CD8-positive, alpha-beta memory T cell (primary cell): ENCODE measurements at places on chromosomes 3 and 15. TPM values are rescaled to one million over a fixed set of nuclear protein-coding genes. Genes with fewer than 3 reads are reported as not detected.

GRCh38 chr15:71643918-71644317, 166.4 kb upstream of the NR2E3 start:
- no peak overlapping the region for H3K4me3 ChIP-seq
- no peak for DNase-seq
- H3K27ac ChIP-seq, result no peak overlapping the region

Gene UTS2B
- not detected for total RNA-seq

Gene MBD4
- total RNA-seq, result 48.1 TPM

DNA sequence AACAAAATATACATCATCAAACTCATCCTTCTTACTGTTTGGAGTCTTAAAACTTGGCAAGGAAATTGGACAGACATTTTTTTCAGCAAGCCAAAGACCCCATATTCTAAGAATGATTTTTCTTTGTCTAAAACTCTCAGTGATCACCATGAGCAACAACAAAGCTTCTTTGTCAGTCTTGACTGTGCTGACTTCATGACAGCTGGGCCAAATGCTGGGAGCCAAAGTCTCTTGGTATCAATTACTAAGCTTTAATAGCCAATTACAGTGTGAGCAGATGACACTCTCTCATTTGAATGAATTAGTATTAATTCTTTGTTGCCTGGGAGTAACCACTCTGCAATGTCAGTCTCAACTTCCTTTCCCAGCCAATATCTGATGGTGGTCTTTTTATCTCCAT, 48.1 kb upstream of the GK5 start:
- peaks cover 25% of the 10 kb centered on the region for H3K4me1 ChIP-seq
- H3K27me3 ChIP-seq, result no peaks in the 10 kb centered on the region
- no peak overlapping the region for H3K27ac ChIP-seq
- DNase-seq, result no peak
- no peaks in the 10 kb centered on the region for H3K36me3 ChIP-seq

Gene SCAANT1
- total RNA-seq, result not detected

Gene GOLGA8T
- total RNA-seq, result not detected

- H3K27ac ChIP-seq, result no peak overlapping the region
- DNase-seq, result no peak
- H3K36me3 ChIP-seq, result no peaks in the 10 kb centered on the region
- H3K27me3 ChIP-seq, result no peaks in the 10 kb centered on the region
- H3K4me3 ChIP-seq, result no peak overlapping the region
These were observed 93.7 kb upstream of the UBE3A start for GRCh38 chr15:25532269-25533140.

DNA sequence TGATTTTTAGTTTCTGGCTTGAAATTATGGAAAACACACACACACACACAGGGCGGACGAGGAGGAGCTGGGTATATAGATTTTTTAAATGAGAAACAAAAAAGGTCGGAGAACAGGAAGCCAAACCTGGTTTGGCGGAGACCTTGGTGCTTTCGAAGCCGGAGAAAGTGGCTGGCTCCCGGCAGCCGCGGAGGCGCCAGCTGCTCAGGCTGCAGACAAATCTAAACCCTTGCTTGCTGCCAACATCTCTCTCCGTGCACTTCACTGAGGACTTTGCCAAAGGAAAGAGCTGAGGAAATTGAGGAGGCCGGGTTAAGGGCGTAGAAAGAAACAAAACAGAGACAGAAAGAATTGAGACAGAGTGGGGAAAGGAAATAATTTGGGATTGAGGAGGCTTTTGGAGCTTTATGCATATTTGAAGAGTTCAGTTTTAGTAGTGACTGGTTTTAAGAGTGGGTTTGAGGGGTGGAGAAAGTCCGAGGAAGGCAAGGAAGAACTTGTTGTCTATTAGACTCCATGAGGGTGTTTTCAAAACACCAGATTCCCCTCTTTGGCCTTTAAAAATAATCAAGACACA, 2.2 kb downstream of the ZIC1 start:
- peaks cover 42% of the 10 kb centered on the region for H3K27me3 ChIP-seq
- no peaks in the 10 kb centered on the region for H3K36me3 ChIP-seq
- H3K27ac ChIP-seq, result no peak overlapping the region
- no peak for DNase-seq

Gene C3orf20
- total RNA-seq, result 0.07 TPM

Gene CLASP2
- 47.0 TPM for total RNA-seq

Gene SYNPR
- not detected for total RNA-seq

Gene SH2D7
- total RNA-seq, result not detected

DNA sequence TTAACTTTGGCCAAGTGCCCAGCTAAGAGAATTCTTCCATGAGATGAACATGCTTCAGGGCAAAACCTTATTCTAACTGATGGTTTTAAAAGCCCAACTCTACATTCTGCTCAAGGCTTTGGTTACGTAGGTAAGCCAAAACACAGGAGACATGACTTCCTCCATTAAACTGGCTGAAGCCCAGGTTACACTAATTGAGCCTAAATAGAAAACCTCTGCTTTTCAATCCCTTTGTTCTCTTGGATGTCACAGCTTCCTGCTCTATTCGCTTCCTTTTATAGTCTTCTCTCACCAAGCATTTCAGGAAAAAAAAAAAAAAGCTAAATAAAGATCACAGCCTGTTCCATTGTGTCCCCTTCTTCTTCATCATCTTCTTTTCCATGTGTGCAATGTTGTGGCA, 420.4 kb downstream of the TIGIT start:
- no peak for DNase-seq
- no peaks in the 10 kb centered on the region for H3K36me3 ChIP-seq

Gene GPR15
- 17.0 TPM for total RNA-seq
